ENCODE measurements at places on chromosomes 12 and 14. TPM values are rescaled to one million over a fixed set of nuclear protein-coding genes. Genes with fewer than 3 reads are reported as not detected.

The CLEC1B gene
- 3.5 TPM for polyA plus RNA-seq

The SELPLG gene
- 247 TPM for polyA plus RNA-seq

The ACSS3 gene
- polyA plus RNA-seq, result 0.16 TPM

DNA sequence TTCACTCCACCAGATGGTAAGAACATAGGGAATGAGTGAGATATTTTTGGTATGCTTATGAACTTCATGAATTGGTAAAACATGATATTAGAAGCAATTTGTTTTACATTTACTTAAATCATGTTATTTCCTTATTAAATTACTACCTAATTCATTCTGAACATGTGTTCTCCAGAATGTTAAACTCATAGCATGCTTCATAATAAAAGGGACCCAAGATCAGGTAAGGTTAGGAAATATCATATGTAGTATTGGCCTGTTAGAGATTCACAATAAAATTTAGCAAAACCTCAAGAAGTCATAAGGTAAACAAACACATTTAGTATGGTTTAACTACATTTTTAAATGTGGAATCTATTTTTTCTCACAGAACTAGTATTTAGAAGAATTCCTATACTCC, 28.2 kb downstream of the PTPRQ start:
- no peak overlapping the region for H3K4me3 ChIP-seq
- H3K4me1 ChIP-seq, result no peaks in the 10 kb centered on the region
- DNase-seq, result no peak
- no peak overlapping the region for H3K27ac ChIP-seq
- H3K27me3 ChIP-seq, result no peaks in the 10 kb centered on the region
- no peaks in the 10 kb centered on the region for H3K36me3 ChIP-seq

- H3K36me3 ChIP-seq, result no peaks in the 10 kb centered on the region
- H3K4me3 ChIP-seq, result no peak overlapping the region
Measured at GRCh38 chr12:16603260-16603915, 2.6 kb downstream of the LMO3 start.

DNA sequence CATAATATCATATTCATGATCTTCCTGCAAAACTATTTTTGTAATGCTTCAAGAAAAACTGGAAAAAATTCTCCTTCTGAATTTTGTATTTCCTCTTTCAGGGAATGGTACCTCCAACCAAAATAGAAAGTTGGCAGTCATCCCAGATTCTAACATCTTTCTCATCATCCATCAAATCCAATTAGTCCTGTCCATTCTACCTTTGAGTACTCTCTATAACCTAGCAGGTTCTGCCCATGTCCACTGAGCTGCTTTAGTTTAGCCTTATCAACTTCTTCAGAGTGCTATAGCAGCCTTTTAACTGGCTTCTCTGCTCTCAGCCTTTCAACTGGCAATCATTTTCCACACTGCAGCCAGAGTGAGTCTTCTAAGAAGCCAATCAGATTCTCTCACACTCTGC, 236.2 kb downstream of the AKAP6 start:
- no peak overlapping the region for H3K4me3 ChIP-seq
- no peaks in the 10 kb centered on the region for H3K36me3 ChIP-seq
- no peak for DNase-seq
- H3K4me1 ChIP-seq, result no peaks in the 10 kb centered on the region
- H3K27me3 ChIP-seq, result no peaks in the 10 kb centered on the region

DNA sequence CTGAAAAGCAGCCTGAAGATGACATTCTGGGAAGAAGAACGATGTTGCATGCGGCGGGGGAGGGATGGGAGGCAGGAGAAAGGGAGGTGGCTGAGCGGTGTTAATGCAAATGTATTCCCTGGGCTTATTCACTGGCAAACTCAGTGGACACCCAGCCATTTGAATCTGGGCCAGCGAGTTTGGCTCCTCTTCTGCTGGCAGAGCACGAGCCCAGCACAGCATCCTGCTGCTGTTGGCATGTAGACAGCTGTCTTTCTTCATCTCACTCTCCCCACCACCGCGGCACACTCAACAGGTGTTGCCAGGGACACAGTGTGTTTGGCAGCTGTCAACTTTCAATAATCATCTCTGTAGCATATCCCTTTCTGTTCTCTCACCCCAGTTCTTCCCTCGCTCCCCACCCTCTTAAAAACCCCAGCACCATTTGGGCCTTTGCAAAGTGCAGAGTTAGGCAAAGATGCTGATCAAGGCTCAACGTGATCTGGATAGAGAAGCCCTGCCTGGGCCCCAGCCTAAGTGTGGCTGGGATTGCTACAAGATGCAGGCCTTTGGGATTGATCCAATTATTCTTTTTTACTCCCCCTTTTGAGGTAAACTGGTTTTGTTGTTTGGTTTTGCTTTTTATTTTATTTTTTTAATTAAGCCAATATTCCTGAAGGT, 131.9 kb downstream of the EXOC5 start:
- H3K36me3 ChIP-seq, result no peaks in the 10 kb centered on the region
- no peaks in the 10 kb centered on the region for H3K4me1 ChIP-seq
- no peaks in the 10 kb centered on the region for H3K27me3 ChIP-seq
- no peak overlapping the region for H3K27ac ChIP-seq
- DNase-seq, result no peak

GRCh38 chr14:61720294-61720661, 25.0 kb downstream of the HIF1A start:
- no peak overlapping the region for H3K4me3 ChIP-seq
- no peak overlapping the region for H3K27ac ChIP-seq

All from CD14-positive monocyte (primary cell).